ENCODE measurements at places on chromosomes 11 and 22.

DNA sequence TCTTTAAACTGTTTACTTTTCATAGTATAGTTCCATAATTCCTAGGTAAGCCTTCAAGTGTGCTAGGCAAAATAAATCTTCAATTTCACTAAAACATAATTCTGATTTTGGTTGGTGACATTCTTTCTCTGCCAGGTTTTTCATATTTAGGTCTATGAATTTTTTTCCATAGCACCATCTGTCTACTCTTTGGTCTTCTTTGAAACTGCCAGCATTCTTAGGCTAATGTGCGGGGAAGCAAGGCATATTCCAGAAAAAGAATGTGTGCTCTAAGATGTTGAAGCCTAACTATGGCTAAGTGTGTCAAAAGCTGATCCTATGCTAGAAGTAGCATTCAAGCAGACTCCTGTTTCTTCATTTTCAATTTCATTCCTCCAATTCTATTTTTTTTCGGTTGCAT lies 213.9 kb upstream of the C11orf87 start:
- no peak for DNase-seq

GRCh38 chr11:113247966-113248365 lies 66.4 kb upstream of the TTC12 start:
- no peak for DNase-seq

GRCh38 chr11:72326151-72326848 lies 82.3 kb upstream of the PHOX2A start:
- DNase-seq = peak; percentile 78

- DNase-seq = no peak
Observed at GRCh38 chr22:50081426-50082196, 3.6 kb downstream of the MLC1 start.

DNA sequence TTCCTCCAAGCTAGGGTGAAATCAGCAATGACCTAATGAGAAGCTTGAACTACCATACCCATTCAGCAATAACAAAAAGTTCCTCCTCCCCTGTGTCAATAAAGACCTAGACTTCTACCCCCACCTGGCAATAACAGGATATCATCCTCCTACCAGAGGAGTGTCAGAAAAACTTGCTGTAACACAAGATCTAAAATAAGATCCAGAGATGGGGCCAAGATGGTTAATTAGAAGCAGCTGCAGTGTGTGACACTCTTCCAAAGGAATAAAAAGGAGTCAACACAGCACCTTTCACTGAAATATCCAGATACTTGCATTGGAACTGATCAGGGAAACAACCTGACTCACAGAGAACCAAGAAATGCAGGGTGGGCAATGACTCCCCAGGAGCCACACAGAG lies 84.4 kb upstream of the ARHGAP42 start:
- no peak for DNase-seq

- no peak for DNase-seq
Observed at GRCh38 chr22:18116634-18117033, 6.0 kb downstream of the TUBA8 start.

DNA sequence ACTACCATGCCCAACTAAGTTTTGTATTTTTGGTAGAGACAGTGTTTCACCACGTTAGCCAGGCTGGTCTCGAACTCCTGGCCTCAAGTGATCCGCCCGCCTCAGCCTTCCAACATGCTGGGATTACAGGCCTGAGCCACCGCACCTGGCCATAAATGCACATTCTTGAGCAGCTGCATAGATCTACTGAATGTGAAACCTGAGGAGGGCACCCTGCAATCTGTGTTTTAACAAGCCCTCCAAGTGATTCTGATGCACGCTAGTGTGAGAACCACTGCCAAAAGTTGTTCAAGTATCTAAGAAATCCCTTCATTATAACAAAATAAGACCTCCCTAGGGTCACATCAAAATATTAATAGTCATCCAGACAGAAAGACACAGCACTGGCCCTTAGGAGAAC lies 89.3 kb downstream of the RDX start:
- DNase-seq = no peak

DNA sequence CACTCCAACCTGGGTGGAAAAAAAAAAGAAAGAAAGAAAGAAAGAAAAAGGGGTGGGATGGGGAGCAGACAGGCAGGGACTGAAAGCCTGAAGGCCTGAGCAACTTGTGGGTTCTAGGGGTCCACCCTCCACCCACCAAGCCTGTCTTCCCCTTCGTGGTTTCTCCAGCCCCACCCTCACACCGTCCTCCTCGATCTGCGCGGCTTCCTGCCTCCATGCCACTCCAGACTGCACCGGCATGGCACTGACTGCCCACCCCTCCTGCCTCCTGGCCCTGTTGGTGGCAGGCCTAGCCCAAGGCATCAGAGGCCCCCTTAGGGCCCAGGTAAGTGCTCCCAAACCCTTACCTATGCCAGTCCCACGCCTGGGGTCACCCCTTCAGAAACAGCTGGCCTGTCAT lies at the start of gene CTSW:
Gene CTSW, plus strand, starts transcription at position 221 of the 400 bp plus-strand sequence. Its CDS starts 18 bp downstream, at position 239.
- DNase-seq = no peak

GRCh38 chr11:11107076-11107723 lies 245.8 kb downstream of the CSNK2A3 start:
- no peak for DNase-seq

GRCh38 chr11:35554491-35555437 lies 29.3 kb upstream of the PAMR1 start:
- no peak for DNase-seq

GRCh38 chr11:45237711-45238315 lies 48.3 kb downstream of the SYT13 start:
- no peak for DNase-seq

DNA sequence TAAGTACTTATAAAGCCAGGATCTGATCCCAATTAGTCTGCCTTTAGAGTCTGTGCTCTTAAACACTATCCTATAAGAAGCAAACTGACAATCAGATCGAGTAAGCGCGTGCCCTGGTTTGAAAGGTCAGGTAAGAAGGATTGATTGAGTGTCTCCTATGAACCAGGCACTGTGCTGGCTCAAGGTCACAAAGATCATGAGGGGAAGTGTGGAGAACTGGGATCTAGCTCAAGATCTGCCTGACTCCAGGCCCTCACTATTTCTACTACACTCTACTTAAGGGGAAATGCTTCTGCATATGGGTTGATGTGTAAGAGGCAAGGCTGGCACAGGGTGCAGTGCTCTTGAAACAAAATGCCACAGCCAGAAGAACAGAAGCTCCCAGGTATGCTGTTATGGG lies 77.0 kb downstream of the ME3 start:
- peak; percentile 20 for DNase-seq

GRCh38 chr11:111155021-111155420 lies 90.5 kb upstream of the POU2AF2 start:
- no peak for DNase-seq

Data from suppressor macrophage treated with lipopolysaccharide for 1 hour (primary cell).